ENCODE measurements at places on chromosomes 6 and 20. TPM values are rescaled to one million over a fixed set of nuclear protein-coding genes. Genes with fewer than 3 reads are reported as not detected.

DNA sequence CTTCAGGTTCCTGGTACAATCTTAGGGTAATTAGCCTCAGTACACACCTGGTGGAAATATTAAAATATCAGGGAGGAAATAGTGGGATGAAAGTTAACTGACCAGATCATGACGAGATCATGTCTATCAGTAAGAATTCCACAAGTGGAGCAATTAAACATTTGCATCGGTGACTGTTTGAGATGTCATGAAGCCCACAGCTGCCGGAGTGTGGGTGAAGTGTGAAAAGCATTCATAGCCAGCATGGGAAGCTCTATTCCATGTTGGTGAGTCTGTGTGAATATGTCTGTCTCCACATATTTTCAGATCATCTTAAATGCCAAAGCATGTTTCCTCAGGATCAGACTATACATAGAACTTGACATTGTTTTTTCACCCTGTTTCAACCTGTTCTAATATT, 142.8 kb downstream of the IPCEF1 start:
- DNase-seq = no peak

GRCh38 chr6:128580224-128581110, 60.1 kb upstream of the PTPRK start:
- no peak for DNase-seq

DNA sequence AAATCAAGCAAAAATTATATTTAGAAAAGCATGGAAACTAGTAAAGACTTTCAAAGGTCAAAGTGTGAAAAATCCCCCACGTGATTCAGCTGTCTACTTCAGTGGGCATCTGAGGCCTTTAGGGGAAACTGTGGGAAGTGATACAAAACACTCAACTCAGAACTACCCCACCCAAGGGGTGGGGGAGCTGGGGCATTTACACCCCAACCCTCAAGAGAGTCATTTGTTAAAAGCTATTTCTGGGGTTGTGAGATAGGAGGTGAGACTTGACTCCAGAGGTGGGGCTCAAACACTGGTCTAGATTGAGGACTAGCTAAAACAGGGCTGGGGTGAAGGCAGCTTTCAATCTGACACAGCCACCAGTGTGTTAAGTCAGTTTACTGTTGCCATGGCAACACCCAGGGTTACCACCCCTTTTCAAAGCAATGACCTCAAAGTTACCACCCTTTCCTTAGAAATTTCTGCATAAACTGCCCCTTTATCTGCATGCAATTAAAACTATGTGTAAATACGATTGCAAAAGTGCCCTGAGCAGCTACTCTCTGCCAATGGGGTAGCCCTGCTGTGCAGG, 9.9 kb upstream of the GTSF1L start:
- peak; percentile 78 for DNase-seq

DNA sequence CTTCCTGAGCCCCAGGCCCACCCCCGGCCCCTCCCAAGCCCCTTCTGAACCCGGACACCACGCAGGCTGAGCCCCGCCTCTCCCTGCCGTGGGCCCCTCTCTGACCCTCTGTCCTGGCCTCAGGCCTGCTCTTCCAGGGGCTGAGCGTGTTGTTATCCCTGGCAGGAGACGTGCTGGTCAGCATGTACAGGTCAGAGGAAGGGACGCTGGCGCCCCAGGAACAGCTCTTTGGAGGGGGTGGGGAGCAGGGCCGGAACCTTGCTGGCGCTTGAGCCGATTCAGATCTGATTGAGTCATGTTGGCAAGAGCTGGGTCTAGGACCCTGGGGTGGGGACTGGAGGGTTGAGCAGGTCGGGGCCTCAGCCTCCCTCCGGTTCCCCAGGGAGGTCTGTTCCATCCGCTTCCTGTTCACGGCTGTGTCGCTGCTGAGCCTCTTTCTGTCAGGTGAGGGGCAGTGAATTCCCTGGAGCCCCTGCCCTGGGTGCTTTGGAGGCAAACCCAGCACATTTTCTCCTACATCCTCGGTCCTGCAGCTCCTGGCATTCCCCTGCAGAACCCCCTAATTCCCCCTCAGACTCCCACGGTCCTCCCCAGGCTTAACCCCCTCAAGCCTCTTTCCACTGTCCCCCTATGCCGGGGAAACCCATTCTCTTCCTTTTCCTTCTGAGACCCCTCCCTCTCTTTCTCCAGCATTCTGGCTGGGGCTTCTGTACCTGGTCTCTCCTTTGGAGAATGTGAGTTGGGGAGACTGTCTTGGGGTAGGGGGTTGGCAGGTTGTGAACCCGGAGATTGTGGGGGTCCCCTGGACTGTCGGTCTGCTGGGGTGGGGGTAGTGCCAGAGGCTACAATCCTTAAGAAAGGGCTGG, 2.0 kb downstream of the SPAG4 start:
- peak; percentile 83 for DNase-seq

DNA sequence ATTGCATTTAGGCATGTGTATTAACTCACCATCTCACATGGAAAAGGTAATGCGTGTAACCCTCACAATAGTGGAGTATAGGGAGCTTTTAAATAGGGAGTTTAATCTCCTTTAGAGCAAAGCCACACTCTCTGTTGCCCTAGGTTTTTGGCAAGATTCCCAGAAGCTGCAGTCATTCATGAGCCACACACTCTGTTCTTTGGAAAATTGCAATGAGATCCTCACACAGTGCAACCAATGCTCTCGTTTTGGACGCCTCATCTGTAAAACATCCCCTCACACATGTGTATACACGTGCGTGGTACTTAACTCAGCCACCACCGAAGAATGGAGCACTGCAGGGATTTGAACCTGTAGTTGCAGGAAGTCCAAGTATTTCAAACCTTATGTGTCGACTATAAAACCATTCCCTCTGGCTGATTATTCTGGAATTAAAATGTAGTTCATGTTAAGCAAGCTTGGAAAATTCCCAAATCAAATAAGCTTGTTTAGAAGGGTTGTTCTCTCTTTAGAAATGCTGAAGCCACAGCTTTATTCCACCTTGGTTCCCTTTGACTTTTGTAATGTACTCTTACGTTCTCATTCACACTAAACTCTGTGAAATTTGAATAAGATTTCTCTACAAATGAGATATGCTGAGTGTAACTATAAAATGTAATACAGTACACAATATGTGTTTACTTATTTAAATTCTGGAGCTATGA, 489.8 kb upstream of the MANEA start:
- DNase-seq = no peak

GRCh38 chr20:9122571-9122970, 53.7 kb downstream of the PLCB4 start:
- no peak for DNase-seq

DNA sequence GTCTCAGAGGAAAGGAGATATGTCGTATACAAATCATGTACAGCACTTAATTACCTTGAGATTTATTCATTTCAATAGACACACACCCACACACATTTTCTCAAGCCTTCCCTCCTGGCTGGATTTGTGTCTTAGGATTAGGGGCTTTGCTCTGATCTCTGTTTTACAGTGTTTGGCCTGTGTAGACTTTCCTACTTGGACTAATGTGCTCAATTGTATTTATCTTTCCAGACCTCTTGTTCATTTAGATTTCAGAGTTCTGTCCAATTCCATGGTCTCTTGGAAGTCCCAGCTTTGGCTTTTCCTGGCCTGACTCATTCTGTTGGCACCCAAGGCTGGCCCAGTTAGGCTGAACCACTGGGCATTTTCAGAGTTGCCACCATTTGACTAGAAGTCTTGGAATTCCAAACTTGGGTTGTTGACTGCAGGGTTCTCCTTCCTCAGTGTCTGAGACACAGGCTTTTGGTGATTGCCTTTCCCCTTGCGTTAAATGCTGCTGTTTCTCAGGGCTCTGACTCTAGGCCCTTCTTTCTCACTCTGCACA, 8.9 kb upstream of the RFPL4B start:
- DNase-seq = no peak

DNA sequence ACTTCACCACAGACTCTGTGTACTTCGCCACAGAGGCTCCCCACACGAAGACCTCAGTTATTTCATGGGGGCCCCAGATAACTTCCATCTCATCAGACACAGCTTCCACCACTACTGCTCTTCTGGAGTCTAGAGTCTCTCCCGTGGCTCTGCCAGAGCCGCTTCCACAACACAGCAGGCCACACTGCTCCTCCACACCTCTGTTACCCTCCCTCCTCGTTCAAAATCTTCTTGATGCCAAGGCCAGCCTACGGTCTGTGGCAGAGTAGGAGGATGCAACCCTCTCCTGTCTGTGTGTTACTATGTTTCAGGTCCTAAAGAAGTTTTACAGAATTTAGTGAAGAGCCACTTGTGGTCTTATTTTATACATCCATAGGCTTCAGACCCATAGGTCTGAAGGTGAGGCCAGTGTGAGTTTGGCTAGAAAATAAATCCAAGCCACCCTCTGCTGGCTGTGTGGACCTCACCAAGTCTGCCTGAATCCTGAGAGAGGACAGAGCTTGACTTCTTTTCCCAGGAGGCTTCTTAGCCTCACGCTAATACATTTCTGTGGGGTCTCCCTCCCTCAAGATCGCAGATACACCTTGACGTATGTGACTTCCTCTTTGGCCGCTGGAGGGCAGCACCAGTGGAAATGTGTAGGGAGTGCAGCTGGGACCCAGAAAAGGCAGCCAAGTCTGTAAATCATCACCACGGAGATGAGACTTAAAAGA, 197.7 kb downstream of the FAXC start:
- peak; percentile 77 for DNase-seq

DNA sequence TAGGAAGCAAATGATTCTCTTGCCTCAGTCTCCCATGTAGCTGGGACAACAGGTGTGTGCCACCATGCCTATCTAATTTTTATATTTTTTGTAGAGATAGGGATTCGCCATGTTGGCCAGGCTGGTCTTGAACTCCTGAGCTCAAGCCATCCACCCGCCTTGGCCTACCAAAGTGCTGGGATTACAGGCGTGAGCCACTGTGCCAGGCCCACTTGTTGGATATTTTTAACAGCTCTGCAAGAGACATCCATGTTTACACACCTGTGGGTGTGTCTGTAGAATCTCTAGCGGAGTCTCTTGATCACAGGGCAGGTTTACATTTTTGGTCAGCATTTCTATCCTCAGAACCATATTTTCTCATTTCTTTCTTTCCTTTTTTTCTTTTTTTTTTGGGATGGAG, 53.1 kb upstream of the ZFP64 start:
- DNase-seq = no peak

- DNase-seq = no peak
Observed at GRCh38 chr20:52624281-52624680, 347.9 kb upstream of the TSHZ2 start.

DNA sequence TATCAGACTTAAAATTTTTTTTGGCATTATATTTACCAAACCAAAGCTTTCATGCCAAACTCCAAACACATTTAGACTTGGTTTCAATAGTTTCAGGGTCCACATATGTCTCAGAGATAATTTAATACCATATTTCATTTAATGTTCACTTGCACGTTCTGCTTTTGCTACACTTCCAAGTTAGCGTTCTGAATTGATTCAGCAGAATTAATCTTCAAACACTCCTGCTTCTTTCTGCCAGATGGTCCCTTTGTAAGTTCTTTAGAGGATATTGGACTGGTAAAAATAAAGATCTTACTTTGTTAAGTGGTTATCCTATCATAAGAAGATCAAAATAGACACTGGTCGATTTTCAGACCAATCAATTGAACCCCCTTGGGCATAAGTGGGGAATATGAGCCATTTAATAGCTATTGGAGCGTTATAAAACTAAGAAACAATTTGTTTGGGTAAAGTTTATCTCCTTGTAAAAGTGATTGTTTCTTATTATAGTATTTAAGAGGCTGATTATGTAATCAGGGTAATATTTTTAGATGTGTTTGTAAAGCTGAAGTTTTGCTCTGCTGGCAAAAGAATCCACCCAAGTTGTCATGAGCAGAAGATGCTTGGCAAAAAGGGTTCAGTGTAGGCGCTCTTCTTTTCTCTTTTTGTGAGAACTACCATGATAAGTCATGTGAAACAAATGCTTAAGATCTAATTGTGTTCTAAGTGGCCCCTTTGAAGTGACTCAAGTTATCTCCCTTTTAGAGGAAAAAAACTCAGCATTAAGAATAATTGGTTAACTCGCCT, 92.2 kb downstream of the MCHR2 start:
- no peak for DNase-seq

- peak; percentile 81 for DNase-seq
Observed at GRCh38 chr6:26033941-26034354, 53.3 kb upstream of the HFE start.

GRCh38 chr20:42447270-42447669, 742.4 kb downstream of the PTPRT start:
- DNase-seq = no peak

DNA sequence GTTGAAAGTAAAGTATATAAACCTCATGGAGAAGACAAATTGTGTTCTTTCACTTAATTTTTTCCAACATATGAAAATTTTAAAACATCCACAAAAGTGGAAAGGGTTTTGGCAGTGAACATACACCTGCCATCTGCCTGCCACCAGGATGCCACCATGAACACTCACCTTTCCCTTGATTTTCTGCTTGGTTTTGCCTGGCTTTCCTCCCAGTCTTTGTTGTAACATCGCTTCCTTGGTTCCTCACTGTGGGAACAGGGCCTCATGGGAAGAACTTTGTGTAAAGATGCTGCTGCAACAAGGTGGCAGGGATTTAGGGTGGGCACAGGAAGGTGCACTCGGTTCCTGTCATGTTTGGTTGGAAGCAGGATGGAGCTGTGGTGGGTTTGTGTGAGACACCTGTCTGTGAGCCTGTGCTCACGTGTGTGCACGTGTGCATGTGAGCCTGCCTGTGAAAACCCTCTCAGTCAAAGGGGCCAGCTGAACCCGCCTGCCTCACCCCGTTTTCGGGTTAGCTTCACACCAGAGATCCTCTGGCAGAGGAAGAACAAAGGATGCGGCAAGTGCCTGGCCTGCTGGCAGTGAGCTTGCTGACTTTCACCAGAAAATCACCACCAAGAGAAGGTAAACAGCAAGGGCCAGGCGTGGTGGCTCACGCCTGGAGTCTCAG, 11.0 kb upstream of the RBM38 start:
- no peak for DNase-seq

DNA sequence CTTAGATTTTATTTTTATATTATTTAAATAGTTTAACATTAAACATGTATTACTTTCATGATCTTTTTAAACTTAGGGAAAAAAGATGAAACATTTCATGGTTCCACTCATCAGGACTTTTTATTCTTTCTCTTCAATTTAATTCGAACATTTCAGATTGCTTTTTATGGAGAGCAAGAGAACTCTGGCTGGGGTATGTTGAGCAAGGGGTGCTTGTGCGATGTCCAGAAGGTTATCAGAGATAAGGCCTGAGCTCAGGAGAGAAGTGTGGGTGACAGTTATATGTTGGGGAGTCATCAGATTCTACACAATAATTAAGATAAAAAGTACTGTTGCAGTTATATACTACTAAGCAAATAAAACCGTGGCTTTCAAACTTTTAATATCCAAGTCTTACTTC, 37.5 kb downstream of the FKBP5 start:
- peak; percentile 33 for DNase-seq

GRCh38 chr6:14913931-14914330, 331.9 kb upstream of the JARID2 start:
- DNase-seq = no peak

The MRAP2 gene
- total RNA-seq = not detected

The PDE10A gene
- not detected for total RNA-seq

The BMP6 gene
- 0.50 TPM for total RNA-seq

The HLA-DQA1 gene
- total RNA-seq = 3.6 TPM

The PPP1R3G gene
- total RNA-seq = 0.05 TPM

The SSR1 gene
- total RNA-seq = 157 TPM

The MUC21 gene
- total RNA-seq = not detected

Measured in activated CD4-positive, alpha-beta T cell treated with anti-CD3 and anti-CD28 coated beads, Interleukin-2, amount 10 ng/mL, durations not matched to agents 24 days and 14 days (primary cell).